Stimulated activated CD8-positive, alpha-beta memory T cell treated with anti-CD3 and anti-CD28 coated beads, Interleukin-4, amount 100 ng/mL, for 1 hour (primary cell): ENCODE measurements at places on chromosomes 2 and 18.
A peak's percentile ranks its signal among the peaks of the same experiment; 100 is the strongest.

DNA sequence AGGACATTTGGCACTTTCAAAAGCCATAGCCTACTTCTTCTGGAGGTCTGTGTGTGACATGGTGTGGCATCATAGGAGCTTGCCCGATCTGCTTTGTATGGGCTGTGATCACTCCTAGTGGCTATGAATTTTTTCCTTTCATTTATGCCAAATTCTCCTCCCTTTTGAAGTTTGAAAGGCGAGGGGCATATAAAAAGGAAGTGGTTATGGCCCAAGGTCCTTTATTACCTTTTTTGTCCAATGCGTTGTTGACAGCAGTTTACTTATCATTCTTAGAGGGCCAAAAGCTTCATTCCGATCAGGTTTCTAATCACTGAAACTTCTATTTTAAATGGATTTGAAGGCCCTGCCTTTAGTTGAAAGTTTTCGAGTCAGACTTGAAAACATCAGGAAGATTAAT lies 224.3 kb upstream of the FOSL2 start:
- DNase-seq: no peak

DNA sequence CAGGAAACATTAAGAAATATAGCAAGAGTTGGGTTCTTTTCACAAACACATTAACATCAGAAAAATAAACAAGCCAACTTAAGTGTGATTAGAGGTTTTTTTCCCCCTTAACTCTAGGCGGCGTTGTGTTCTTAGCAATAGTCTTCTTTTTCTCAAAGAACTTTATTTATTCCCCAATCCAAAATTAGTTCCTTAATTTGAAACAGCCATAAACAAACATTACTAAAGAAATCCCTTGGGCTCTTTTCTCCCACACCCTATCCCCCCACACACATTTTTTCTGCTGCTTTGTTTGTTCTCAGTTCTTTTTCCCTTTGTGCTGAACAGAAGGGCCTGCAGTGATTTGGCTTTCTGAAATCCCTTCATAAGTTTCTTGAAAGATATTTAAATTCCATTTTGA lies 13.2 kb upstream of the MYO1B start:
- DNase-seq: no peak

GRCh38 chr18:8895987-8896619 lies 190.7 kb downstream of the MTCL1 start:
- DNase-seq: no peak

DNA sequence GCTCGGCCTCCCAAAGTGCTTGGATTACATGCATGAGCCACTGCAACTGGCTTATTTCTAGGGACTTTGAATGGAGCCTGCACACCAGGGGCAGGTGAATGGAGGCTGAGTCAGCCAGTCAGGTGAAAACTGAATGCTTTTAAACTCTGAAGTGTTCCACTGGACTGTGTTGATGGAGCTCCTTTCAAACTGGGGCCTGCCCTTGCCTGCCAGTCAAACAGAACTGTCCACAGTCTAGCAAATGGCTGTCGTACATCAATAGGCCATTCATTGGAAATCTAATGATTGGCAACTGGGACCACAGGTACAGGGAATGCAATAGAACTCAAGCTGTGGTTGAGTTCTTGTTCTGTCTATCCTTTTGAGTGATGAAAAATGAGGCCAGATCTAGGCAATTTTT lies 966 bp upstream of the NOSTRIN start:
- DNase-seq: no peak

DNA sequence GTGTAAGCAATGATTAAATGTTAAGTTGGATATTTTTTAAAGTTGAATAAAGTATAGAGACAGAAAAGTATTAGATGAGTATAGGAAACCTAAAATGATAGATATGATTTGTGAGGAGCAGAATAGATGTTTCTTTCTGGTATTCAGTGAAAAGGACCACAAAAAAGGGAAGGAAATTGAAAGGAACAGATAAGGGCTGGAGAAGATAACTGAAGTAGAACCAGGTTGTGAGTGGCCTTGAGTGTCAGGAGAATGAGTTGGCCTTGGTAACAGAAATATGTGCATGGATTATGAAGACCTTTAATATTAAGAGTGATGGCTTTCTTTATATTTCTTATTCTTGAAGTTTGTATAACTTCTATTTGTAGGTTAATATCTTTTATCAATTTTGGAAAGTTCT lies 543.5 kb downstream of the METTL4 start:
- DNase-seq: no peak

- DNase-seq: peak; percentile 91
Measured at GRCh38 chr2:231662028-231662810, 46.1 kb upstream of the PTMA start.

- no peak for DNase-seq
Measured at GRCh38 chr2:32376756-32377155, 19.9 kb downstream of the BIRC6 start.

GRCh38 chr18:57131782-57132181 lies 15.1 kb upstream of the BOD1L2 start:
- no peak for DNase-seq

- no peak for DNase-seq
Measured at GRCh38 chr2:101380376-101380775, 6.9 kb downstream of the CREG2 start.

DNA sequence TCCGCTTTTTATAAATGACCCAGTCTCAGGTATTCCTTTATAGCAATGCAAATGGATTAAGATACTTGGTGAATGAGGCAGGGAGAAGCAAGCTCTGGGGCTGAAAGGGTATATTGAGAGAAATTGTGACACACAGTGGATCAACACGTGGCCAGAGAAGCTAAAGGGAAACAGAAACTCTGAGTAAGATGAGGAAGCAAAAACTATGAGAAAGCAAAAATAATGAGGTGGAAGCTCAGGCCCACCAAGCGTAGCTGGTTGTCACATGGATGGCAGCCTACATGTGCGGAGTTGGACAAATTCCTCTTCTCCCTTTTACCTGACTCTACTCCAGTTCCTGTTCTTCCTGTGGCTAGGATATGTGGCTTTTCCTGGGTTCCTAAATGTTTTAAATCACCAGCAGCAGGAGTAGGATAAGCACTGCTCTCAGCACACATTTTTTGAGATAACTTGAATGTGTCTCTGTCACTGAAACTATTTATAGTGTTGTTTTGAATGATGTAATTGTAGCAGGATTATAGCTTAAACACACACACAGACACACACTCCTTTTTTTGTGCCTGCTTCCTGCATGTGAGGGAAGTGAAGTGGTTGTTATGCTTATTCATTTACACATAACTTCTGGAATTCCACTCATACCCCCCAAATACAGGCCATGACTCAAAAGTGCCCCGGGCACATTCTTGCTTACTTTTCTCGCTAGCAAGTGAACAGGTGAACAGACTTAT lies 30.1 kb upstream of the EPC2 start:
- DNase-seq: no peak

GRCh38 chr2:71876542-71877451 lies 270.9 kb downstream of the CYP26B1 start:
- DNase-seq: no peak

DNA sequence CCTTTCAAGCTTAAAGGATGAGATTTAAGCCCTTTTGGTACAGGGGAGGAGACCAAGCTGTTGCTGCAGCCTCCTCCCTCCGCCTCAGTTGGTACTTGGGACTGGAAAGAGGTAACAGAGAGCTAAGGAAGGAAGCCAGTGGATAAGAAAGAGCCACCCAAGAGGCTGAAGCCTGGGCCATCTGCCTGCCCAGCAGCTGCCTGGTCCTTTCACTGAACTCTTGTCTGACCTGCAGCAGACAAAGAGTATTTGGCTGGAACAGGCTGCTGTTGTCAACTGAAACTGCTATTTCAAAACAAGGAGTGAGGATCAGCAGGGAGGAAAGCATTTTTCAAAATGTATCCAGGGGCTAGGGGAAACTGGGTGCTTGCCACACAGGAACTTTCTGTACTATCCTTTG lies 30.3 kb downstream of the TNS1 start:
- DNase-seq: no peak

DNA sequence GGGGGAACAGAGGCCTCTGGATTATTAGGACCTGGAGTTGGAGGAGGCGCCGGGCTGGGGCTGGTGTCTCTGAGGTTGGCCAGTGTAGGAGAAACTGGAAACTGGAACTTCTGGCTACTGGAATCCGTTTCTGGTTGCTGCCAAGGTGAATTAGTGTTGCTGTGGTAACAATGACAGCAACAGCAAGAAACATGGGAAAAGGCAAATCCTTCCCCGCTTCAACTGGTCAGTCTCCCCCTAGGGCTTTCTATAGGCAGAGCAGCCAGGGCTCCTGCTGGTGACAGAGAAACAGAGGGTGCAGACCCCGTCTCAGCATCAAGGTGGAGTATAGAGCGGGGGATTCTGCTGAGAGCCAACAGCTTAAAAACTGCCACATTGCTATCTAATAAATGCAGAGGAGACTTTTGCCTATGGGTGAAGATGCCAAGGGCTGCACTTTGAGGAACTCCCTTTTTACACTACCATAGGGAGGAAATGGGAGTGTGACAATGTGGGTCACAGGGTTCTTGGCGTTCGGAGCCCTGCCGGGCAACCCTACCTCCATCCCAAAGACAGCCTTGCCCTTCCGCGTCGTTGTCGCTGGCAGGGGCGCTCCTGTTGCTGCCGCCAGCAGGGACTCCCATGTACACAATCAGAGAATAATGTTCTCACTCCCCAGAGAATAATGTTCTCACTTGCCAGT lies 81.4 kb upstream of the CABLES1 start:
- DNase-seq: no peak

- no peak for DNase-seq
Measured at GRCh38 chr2:127877626-127878025, 8.1 kb downstream of the AMMECR1L start.

GRCh38 chr2:43519643-43520221 lies 76.1 kb downstream of the THADA start:
- DNase-seq: no peak

DNA sequence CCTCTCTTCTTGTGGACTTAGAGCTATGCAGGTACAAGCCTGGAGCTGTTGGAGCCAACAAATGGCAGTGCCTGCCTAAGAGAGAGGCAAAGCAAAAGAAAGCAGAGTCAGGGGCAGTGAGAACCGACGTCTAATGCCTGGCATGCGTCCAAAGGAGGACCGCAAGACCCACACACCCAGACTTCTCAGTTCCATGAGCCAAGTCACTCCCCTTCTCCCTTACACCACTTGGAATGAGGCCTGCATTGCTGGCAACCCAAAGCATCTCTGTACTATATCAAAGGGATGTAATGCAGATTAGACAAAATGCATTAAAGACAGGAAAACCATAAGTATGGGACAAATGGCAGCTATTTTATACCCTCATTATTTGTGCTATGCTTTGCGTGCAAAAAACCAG lies 49.9 kb upstream of the RNU4ATAC start:
- no peak for DNase-seq

DNA sequence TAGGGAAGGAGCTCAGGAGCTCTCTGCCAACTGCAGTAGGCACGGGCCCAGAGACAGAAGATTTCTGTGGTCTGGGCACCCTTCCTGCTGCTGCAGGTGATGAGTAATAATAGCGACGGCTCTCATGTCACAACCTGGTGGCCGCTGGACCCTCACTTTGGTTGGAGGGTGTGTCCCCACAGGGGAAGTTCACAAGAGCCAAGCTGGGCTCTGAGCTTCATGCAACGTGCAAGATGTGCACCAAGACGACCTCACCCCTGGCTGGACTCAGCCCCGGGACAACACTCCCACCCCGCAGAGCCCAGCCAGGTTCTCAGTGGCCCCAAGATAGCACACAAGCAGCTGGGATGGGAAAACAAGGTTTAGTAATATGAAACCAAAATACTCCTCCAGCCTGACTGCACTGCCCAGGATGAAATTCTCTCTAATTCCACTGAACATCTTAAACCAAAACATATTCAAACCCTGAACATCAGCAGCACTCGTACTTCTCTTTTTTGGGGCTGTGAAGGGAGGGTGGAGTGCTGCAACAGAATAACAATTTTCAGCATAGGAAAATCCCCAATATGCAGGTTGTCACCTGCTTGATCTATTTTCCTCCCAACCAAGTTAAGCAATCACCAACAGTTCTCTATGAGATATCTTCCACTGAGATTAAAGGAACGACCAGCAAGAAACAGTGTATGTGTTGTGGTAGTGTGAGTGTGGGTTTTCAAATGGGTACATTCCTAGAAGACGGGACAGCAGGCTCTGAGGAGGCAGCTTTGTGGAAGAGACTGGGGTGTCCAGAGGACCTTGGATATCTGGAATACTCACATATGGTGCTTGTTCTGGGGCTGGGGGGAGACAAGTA lies 26.5 kb downstream of the BCL2 start:
- no peak for DNase-seq

DNA sequence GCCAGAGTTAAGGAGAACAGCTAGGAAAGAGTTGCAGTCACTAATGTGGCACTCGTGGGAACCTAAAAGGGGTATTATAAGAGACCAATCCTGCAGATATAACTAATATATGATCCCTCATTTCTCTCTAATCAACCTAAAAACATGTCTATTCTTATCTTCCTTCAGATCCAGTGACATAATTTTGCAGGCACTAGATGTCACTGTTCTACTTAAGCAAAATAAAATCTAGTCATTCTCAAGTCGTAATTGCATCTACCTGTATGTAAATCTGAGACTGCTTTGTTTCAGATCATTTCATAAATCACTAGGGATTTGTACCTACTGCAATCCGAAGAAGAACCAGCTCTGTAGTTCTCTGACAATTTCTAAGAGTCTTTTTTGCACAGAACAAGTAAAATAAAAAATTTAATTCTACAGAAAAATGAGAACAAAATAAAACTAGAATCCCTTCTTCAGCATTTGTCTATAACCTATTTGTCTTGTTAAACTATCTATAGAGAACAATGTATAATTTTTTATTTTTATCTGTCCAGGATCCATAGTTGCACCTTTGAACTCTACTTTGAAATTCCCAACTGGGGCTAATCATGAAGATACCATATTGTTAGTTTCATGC lies 56.5 kb upstream of the ERBB4 start:
- DNase-seq: no peak

DNA sequence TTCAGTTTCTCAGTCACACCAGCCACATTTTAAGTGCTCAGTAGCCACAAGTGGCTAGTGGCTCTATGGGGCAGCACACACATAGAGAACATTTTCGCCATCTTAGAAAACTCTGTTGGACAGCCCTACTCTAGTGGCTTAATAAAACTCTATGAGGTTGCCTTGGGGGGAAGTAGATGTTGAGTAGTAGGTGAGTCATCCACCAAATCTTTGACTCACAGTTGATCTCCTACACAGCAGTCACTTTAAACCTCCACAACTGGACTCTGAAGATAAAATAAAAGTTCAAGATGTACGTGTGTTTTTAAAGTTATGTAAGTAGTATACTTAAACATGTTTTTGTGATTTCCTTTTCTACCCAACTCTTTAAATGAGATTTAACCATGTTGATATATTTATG lies 379.0 kb downstream of the SETBP1 start:
- DNase-seq: no peak

- DNase-seq: no peak
Measured at GRCh38 chr2:10135296-10136089, 13.0 kb downstream of the RRM2 start.

GRCh38 chr2:11621410-11621809 lies 48.6 kb downstream of the NTSR2 start:
- no peak for DNase-seq

GRCh38 chr2:101442667-101443061 lies 32.2 kb downstream of the RFX8 start:
- no peak for DNase-seq

- no peak for DNase-seq
Measured at GRCh38 chr2:5227062-5227699, 465.0 kb upstream of the SOX11 start.

GRCh38 chr2:111119822-111120252 lies 877 bp upstream of the BCL2L11 start:
- no peak for DNase-seq
